ENCODE measurements at places on chromosomes 1 and 21.

DNA sequence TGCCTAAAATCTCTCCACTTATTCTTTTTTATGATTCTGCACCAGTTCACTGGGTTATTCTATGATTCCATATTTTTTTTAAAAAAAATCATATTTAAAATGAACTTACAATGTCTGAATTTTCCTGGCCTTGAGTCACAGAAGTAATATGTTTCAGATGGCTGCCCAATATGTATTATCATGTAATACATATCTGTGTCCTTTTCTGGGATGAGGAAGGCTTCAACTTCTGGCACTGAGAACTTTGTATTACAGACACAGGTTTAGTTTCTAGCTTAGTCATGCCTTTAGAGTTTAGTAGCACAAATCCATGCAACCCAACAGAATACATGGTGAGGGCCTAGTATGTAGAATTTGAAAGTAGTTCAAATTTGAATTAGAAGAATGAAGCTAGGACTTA, 7.8 kb upstream of the HSD17B7 start:
- no peaks in the 10 kb centered on the region for H3K27me3 ChIP-seq
- H3K4me1 ChIP-seq, result no peaks in the 10 kb centered on the region
- H3K27ac ChIP-seq, result no peak overlapping the region
- peaks cover 12% of the 10 kb centered on the region for H3K36me3 ChIP-seq
- DNase-seq, result no peak

DNA sequence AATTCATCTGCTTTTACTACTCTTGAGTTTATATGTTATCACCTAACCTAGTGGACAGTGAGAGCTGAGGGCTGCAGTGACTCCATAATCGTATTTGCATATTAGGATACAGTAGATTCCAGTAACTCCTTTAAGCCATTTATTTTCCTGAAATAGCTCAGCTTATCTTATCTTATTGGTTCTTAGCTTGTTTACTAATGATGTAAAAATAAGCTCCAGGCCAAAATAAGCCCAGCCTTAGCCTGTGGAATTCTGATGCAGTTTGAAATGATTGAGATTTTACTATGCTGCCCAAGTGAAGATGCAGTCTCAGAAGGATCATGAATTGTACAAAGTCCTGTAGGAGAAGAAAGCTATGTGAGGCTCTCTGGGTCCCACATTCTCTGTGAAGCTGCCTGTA, 18.1 kb downstream of the ATP1A1 start:
- H3K27ac ChIP-seq, result no peak overlapping the region
- no peak overlapping the region for H3K4me3 ChIP-seq
- H3K27me3 ChIP-seq, result no peaks in the 10 kb centered on the region
- H3K36me3 ChIP-seq, result peaks cover 85% of the 10 kb centered on the region
- DNase-seq, result no peak

DNA sequence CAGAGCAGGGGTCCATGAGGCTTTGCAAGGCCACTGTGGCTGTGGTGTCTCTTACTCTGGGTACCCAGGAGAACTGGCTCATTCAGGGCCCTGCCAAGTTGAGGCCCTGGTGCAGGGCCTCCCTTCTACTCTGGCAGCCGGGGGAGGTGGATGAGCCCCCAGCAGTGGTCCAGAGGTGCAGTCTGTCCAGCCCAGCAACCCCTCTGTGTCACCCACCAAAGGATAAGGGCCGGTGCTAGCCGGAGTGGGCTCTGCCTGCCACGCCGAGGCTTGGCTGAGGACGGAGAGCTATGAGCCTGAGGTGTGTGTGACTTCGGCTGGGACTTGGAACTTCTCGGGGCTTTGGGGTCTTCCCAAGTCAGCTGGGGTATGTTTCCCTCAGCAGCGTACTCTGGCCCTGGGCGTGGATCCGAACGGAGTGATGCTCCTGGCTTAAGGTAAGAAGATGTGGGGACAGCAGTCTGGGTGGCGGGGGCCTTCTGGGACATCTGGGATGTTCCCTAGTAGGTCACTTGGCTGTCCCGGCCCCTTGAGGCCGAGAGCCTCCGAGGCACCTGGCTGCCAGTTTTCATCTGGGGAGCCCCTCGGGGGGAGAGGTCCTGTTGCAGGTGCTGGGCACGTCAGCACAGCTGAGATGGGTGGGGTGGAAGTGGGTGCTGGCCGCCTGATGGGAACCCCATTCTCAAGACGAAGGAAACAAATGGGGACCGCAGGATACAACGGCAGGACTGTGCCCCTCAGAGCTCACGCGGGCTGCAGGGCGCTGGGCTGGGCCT, 25.9 kb downstream of the RUNX3 start:
- H3K36me3 ChIP-seq, result no peaks in the 10 kb centered on the region
- H3K27me3 ChIP-seq, result peaks cover 31% of the 10 kb centered on the region
- DNase-seq, result no peak
- H3K27ac ChIP-seq, result no peak overlapping the region
- H3K4me1 ChIP-seq, result no peaks in the 10 kb centered on the region
- no peak overlapping the region for H3K4me3 ChIP-seq

- no peak for DNase-seq
- H3K27me3 ChIP-seq, result no peaks in the 10 kb centered on the region
- peaks cover 13% of the 10 kb centered on the region for H3K4me1 ChIP-seq
- H3K27ac ChIP-seq, result no peak overlapping the region
- H3K36me3 ChIP-seq, result no peaks in the 10 kb centered on the region
Measured at GRCh38 chr21:15204140-15204969, 139.6 kb upstream of the NRIP1 start.

DNA sequence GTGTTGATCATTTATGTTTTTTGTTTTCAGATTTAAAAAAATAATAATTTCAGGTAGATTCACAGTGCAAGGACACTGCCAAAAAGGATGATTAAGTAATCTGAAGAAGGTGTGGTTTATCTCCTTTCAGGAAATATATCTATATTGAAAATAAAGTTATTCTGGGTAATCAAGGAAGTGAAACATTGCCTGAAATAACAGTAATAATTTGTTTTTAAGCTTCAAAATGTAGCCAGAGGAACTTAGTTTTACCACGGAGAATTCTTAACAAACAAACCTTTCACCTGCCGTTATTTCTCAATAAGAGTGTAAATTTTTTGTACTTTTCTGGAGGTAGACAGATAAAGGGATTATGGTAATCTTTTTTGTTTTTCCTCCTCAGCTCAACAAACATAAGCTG, 2.9 kb upstream of the DPH5 start:
- H3K27ac ChIP-seq, result no peak overlapping the region
- peaks cover 7% of the 10 kb centered on the region for H3K4me1 ChIP-seq
- no peak overlapping the region for H3K4me3 ChIP-seq
- DNase-seq, result no peak
- 0 out of 2 replicates have a peak, but pooled peaks cover 5% of the 10 kb centered on the region for H3K36me3 ChIP-seq

GRCh38 chr1:151327903-151328674, 873 bp upstream of the PI4KB start:
- H3K27ac ChIP-seq, result no peak overlapping the region
- peaks cover 8% of the 10 kb centered on the region for H3K36me3 ChIP-seq
- no peaks in the 10 kb centered on the region for H3K27me3 ChIP-seq
- no peak for DNase-seq

GRCh38 chr1:53550201-53550741, 91.1 kb downstream of the DMRTB1 start:
- no peaks in the 10 kb centered on the region for H3K36me3 ChIP-seq
- no peak for DNase-seq
- no peak overlapping the region for H3K27ac ChIP-seq

- H3K36me3 ChIP-seq, result no peaks in the 10 kb centered on the region
- H3K27me3 ChIP-seq, result no peaks in the 10 kb centered on the region
- no peak overlapping the region for H3K4me3 ChIP-seq
- no peaks in the 10 kb centered on the region for H3K4me1 ChIP-seq
Measured at GRCh38 chr1:96080925-96081324, 640.7 kb upstream of the PTBP2 start.

- H3K27me3 ChIP-seq, result no peaks in the 10 kb centered on the region
- H3K27ac ChIP-seq, result no peak overlapping the region
Measured at GRCh38 chr1:22206551-22207125, 63.7 kb upstream of the WNT4 start.

DNA sequence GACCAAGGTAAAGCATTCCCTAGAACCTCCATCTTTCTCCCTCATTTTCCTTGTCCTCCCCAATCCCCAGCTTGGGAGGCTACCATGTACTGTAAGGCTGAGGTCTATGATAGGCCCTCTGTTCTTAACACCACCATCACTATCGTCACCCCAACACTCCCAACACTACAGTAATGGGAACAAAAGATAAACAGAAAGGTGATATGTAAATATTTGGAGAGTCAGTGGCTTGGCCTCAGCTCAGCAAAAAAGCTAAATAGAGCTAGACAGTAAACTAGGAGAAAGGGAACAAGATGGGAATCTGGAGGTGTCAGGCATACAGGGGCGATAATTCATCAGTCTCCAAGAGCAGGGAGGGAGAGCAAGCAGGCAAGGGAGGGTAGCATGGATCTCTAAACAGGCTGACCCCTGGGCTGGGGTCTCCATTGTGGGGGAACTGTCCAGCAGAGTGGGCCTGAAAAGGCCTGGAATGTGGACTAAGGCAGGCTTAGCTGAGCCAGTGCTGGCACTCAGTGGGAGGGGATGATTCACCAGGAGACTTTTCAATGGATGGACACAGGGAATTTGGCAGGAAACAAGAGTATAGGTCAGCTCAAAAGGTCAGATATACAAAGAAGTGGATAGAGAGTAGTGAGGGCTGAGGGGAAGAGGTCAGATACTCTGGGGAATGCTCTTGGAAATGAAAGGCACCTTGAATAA, 6.7 kb downstream of the WNT2B start:
- H3K36me3 ChIP-seq, result no peaks in the 10 kb centered on the region
- H3K27ac ChIP-seq, result no peak overlapping the region
- H3K27me3 ChIP-seq, result no peaks in the 10 kb centered on the region
- DNase-seq, result no peak
- H3K4me3 ChIP-seq, result no peak overlapping the region
- H3K4me1 ChIP-seq, result peaks cover 24% of the 10 kb centered on the region

- H3K4me3 ChIP-seq, result no peak overlapping the region
- H3K4me1 ChIP-seq, result peaks cover 8% of the 10 kb centered on the region
- H3K27ac ChIP-seq, result no peak overlapping the region
- DNase-seq, result no peak
Measured at GRCh38 chr1:60898987-60899386, 183.4 kb upstream of the NFIA start.

DNA sequence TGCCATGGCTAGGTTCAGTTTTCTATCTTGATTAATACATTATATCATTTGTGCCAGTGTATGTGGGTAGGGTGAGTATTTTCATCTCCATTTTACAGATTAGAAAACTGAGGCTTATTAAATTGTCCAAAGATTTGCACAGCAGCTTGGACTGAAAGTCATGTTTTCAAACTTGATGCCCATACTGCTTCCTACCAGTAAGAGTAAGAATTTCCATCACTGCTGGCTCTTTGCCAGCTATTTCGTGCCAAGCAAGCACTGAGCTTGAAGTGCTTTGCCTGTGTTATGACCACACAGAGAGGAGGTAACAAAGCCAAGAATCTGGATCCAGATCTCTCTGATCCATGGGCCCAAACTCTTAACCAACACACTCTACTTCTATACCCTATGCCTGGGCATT, 295.0 kb downstream of the VAV3 start:
- DNase-seq, result peak; percentile 12
- 0 out of 2 replicates have a peak, but pooled peaks cover 2% of the 10 kb centered on the region for H3K36me3 ChIP-seq
- H3K4me1 ChIP-seq, result no peaks in the 10 kb centered on the region
- H3K27me3 ChIP-seq, result no peaks in the 10 kb centered on the region
